ENCODE measurements at places on chromosomes 2 and 18. TPM values are rescaled to one million over a fixed set of nuclear protein-coding genes. Genes with fewer than 3 reads are reported as not detected.

DNA sequence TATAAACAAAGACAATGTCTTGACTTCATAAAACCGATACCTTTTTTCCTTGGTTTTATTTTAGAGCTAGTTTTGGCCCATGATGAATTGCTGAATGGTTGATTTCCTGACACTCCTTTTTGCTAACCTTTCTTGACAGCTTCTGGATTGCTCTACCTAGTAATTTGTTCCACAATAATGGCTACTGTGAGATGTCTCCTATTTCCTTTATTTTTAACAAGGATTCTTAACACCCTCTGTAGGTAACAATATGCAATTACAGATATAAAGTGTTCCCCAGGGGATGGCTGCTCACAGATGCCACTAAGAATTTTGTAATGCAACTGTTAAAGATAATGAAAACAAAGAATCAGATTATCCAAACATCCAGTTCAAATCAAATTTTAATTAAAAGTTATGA lies 100.8 kb upstream of the ATP5MC3 start:
- peak; percentile 67 for ATAC-seq

DNA sequence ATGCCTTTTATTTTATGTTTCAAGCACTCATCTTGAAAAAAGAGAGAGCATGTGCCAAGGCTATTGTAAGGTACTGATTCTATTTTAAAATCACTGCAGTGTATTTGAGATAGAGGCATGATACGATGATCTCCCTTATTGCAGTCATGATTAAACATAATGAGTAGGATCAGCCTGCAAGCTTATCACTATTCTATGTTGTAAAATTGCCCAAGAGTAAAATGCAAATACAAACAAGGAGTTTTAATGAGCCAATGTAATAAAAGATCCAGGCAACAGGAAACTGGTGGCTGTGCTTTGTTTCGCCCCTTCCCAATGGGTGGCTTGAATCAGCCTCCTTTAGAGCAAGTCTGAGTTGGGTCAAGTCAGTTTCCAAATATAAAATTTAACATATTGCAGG lies 116.4 kb upstream of the RBMS1 start:
- no peak for ATAC-seq

GRCh38 chr2:233285921-233286320 lies 21.7 kb upstream of the SAG start:
- no peak for ATAC-seq

DNA sequence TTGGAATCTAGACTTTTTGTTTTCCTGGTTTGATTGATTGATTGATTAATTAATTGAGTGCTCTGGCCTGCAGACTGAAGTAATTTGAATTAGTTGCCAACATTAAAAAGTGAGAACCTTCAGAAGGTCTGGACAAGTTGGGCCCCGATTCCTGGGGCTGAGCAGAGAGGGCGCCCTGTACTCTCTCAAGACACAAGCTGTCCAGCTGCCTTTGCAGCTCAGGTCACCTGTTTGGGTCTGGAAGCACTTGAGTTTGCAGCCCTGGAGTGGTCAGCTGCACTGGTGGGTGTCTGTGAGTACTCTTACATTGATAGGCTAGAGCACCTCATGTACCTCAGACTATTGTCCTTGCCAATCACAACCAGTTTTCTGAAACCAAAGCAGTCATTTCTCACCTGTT lies 22.7 kb upstream of the CELF4 start:
- ATAC-seq = no peak

DNA sequence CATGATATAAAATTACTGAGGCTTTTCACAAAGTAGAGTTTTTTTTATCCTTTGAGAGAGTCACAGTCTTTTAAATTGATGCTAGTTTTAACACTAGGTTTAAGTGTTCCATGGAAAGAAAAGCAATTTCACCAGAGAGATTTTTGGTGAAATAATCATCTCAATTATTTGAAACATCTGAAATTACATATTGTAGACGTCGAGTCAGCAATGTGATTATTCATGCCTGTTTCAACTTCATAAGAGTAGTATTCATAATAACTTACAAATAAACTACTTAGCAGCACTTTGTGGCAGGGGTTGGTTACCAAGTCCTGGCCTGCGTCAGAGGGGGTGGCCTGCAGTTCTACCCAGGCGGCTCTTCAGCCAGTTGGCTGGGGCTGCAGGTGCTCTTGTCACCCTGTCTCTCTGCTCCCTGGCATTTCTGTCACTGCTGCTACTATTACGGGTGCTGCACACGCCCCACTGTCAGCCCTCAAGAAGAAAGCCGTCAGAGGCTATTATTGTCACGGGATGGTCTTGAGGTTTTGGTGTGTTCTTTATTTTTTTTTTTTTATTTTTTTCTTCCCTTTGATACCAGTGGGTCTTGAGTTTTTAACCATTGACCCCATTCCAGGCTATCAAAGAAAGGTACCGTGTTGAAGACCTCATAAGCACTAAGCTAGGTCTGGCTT lies 50.4 kb downstream of the MALT1 start:
- no peak for ATAC-seq

- no peak for ATAC-seq
These were observed 68.6 kb downstream of the PTGR3 start for GRCh38 chr18:75140296-75140695.

DNA sequence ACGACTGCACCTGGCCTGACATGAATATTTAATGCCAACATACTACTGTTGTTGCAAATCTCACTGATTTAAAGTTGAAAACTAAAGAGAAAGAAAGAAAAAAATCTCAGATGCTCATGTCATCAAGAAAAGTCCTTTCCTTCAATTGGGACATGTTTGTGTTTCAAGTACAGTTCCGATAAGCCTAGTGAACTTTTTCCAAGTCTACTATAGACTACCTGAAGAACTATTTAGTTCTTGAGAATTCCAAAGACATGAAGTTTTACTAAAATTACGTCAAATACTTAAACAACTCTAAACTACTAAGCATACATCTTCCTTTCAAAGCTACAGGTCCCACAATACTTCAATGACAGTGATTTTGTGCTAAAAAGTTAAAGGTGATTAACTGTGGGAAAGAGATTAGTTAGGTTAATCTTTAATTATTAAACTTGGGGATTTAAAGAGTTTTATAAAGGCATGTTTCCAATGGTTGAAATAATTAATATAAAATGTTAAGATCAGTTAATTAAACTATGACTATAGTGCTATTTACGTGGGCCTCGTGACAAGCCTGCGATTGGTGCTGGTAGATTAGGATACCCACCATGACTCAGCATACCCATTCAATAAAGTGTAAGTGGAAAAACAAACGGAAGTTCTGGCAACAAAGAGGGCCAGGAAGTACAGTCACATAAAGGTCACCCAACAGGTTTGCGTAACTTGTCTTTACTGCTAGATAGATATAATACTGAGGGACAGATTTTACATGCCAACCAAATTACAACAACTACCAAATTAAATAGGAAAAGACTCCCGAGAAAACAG lies 55.5 kb downstream of the SEPTIN10 start:
- ATAC-seq = no peak

Gene IL1R1
- total RNA-seq = 0.73 TPM

Gene DOK6
- total RNA-seq = 10.9 TPM

Gene CCDC74A
- 12.3 TPM for total RNA-seq

Gene PLB1
- 1.6 TPM for total RNA-seq

Gene SERPINB3
- not detected for total RNA-seq
